ENCODE measurements at places on chromosomes 7 and 10. TPM values are rescaled to one million over a fixed set of nuclear protein-coding genes. Genes with fewer than 3 reads are reported as not detected.

The MMD2 gene
- polyA plus RNA-seq: 0.17 TPM

The CNPY1 gene
- polyA plus RNA-seq: not detected

The VGF gene
- polyA plus RNA-seq: 0.07 TPM

The GGCT gene
- 74.3 TPM for polyA plus RNA-seq

The IFRD1 gene
- 36.4 TPM for polyA plus RNA-seq

The ACTL6B gene
- 0.17 TPM for polyA plus RNA-seq

GRCh38 chr7:138244606-138245005, 168.3 kb downstream of the AKR1D1 start:
- no peak for DNase-seq

- no peak for DNase-seq
Measured at GRCh38 chr10:99941942-99942820, 67.6 kb downstream of the DNMBP start.

DNA sequence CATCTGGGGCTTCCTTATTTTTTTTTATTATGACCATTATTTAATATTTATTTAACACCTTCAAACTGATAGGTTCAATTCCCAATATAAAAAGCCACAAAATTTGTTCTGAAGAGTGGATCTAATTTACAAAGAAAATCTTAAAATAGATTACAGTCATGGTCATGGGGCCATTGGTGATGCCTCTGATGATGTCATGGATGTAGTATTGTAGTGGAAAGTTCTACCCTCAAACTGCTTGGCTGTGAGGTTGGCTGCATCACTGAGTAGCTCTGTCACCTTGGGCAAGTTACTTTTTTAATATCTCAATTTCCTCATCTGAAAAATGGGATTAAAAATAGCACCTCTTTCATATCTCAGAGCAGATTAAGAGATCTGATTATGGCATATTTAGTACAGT, 128.5 kb downstream of the DKK1 start:
- DNase-seq: no peak

DNA sequence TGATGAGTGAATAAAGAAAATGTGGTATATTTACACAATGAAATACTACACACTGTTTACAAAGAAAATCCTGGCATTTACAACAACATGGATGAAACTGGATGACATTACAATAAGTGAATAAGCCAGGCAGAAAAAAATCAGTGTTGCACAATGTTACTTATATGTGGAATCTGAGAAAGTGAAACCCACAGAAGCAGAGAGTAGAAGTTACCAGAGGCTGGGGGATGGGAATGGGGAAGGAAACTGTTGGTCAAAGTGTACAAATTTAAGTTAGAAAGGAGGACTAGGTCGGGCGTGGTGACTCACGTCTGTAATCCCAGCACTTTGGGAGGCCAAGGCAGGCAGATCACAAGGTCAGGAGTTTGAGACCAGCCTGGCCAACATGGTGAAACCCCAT, 538.5 kb upstream of the MKI67 start:
- no peak for DNase-seq

DNA sequence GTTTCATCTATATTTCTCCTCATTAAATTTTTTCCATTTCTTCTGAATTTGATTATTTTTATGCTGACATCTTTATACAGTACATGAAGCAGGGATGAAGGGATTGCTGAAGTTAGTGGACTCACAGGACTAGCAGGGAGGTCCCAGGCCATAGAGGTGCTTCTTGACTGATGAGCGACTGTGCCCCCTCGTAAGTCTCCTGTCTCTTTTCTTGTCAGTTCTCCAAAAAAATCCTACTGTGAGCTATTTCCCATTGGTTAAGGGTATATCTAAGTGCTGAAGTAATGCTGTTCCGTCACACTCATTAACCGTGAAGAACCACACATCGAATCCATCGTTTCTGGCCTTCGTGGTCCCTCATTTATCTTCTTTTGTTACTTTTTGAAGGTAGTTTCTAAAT, 27.7 kb downstream of the HECW1 start:
- DNase-seq: no peak

DNA sequence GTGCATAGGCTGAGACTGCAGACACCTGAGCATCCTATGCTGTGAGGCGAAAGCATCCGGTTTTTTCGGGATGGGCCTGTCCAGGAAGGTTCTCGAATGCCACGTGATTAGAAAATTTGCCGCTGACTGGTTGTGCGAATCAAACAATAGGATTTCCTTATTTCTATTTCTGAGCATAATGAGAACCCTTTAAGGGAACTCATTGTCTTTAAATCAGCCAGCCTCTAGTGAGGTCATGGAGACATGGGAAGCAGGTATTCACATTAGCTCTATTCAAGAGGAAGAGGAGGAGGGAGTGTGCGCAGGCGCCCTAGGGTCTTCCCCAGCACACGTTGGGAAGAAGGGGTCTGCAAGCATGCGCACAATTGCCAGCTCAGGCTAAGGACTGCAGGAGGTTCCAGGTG, 5.6 kb downstream of the GIMAP1 start:
- DNase-seq: no peak

DNA sequence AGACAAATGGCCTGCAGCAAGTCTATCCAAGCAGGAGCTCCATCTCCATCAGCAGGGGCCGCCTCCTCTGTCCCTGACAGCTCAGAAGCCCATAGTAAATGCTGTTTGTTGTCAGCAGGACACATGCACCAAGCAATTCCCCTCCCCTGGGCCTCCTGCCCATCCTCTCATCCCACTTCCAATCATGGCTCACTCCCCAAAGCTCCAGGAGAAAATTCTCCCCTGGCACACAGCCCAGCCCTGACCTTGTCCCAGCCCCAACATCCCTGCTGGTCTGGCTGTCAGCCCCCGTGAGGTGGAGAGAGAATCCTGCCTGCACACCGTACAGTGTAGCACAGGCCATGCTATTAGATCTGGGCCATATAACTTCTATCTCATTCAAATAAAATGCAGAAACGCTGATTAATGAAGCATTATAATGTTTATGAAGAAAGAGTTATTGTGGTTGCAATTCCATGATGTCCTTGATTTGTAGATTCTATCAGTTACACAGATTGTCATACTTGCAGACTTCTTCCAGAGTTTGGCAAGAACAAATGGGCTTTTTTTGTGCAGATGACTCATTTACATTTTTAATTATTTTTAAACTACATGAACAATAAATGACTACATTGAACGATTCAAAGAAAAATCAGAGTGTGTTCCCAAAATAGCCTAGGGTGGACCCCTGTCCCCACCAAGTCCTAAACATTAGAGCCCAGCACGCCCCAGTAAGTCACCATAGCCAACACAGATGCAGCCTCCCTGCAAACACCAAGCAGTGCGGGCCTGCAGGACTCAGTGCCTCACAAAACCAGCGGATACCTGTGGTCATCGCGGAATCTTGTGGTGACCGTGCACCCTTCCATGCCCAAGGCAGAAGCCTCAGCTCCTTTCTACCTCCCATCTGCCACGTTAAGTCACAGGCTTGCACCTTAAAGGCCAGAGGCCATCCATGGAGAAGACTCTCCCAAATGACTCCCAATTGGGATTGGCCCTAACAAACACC, 70.1 kb downstream of the COBL start:
- no peak for DNase-seq
